ENCODE measurements at places on chromosomes 2 and 18. TPM values are rescaled to one million over a fixed set of nuclear protein-coding genes. Genes with fewer than 3 reads are reported as not detected.

GRCh38 chr18:29057703-29058102 lies 880.8 kb upstream of the CDH2 start:
- DNase-seq, result no peak

The EVX2 gene
- total RNA-seq, result not detected

DNA sequence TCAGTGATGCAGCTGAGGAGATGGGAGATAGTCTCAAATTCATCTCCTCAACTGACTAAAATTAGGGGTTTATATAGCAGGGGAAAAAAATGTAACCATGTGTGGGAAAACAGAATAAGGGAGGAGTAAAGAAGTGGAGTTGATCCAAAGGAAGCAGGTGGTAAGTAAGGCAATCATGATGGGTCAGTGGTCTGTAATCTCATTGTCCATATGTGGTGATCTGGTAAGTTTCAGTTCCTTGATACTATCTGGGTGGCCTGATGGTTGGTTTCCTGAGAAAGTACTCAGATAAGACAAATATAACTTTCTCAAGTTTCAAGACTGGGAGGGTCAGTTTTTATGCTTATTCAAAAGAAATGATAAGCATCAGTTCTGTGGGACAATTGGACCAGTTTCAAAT lies 312.3 kb upstream of the KCNJ3 start:
- DNase-seq, result no peak

GRCh38 chr18:1595195-1595594 lies 690.5 kb downstream of the ADCYAP1 start:
- DNase-seq, result no peak

DNA sequence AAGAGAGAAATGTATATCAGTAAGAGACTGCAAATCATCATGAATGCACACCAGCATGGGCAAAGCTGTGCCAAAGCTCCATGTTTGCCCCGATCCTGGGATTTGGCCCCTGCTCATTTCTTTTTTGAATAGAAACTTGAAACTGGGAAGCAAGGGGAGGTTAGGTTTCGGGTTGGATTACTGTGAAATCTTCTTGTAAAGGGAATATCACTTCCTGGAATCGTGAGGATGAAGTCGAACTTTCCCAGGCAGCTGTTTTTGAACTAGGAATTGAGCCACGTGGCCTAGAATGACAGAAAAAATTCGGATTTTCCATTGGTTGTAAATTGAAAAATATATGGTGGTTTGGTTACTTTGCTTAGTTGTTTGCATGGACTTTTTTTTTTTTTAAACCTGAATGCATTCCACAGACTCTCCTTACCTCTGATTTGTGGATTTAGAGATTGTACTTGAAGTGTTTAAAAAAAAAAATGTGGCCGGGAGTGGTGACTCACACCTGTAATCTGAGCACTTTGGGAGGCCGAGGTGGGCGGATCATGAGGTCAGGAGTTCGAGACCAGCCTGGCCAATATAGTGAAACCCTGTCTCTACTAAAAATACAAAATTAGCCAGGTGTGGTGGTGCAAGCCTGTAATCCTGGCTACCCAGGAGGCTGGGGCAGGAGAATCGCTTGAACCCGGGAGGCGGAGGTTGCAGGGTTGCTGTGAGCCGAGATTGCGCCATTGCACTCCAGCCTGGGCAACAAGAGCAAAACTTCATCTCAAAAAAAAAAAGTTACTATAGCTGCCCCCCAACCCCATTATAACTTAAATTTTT lies 32.1 kb downstream of the GRHL1 start:
- DNase-seq, result no peak

The REG3G gene
- total RNA-seq, result not detected

DNA sequence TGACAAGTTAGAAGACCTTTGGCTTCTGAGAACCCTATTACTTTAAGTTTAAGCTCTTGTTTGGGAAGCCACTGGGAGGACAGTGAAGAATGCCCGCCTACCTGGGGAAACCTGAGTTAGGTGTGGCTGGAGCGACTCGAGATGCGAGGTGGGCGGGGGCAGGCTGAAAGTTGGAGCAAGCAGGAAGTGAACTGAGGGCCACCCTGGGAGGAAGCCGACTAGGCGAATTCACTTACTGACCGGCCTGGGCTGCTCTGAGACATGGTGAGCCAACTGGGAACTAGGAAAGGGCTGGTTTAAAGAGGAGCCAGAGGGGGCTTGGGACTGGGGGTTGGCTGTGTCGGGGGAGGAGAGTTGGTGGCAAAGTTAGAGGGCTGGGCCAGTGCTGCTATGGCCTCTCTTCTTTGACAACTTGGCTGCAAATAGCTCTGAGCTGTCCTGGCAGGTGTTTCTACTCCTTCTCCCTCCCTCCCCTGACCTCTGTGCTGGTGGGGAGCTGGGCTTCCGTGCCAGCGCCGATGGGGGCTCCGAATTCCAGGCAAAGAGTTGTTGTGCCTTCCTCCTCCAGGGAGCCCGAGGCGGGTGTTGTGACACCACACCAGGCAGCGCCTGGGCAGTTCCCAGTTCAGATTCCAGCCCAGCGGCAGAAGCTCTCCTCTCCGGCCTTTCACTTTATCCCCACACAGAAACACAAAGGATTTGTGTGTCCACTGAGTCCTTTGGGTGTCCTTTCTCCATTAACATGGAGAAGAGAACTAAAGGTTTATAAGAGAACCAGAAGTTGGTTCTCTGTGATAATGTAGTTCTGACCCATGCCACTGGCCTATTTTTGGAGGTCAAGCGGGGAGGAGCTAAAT lies at the start of gene VAMP8:
Gene VAMP8 (plus strand): TSS at position 201 of the 857 bp plus-strand sequence. CDS start 61 bp downstream, at position 262.
- DNase-seq, result no peak

The CPO gene
- not detected for total RNA-seq

DNA sequence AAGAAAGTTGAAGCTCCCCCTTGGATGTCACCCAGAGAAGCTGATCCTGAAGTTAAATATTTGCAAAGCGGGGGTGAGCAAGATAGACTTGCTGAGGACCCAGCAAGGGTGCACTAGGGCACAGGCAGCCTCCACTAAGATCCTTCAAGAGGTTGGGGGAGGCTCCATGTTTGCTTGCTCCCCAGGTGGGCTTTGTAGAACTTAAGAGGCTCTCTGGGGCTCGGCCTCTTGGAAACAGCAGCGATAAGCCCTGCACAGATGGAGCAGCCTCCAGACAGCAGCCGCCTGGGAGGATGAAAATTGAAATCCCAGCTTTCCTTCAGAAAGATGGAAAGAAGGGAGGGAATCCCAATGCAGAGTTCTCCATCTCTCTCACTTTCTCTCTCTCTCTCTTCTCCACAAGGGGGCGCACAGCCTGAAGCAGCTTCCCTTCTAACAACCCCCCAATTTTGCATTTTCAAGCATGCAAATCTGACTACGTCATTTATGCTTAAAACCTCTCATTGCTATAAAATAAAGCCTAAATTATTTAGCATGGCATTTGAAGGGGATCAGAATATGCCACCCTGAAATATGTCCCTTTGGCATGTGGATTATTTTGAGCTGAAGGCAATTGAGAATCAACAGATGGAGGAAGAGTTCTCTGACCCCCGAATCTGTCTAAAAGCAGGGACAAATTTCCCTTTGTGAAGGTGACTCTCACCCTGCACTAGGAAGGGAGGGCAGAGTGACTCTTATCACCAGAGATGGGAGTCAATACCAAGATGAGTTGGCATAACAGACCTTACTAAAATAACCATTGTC lies 185.7 kb upstream of the KLHL29 start:
- DNase-seq, result no peak

- DNase-seq, result no peak
Observed at GRCh38 chr2:126345691-126346090, 310.3 kb upstream of the GYPC start.

- DNase-seq, result no peak
Observed at GRCh38 chr18:60113396-60113795, 213.6 kb downstream of the PMAIP1 start.

- DNase-seq, result no peak
Observed at GRCh38 chr2:142422769-142423168, 292.0 kb upstream of the LRP1B start.

The EFR3B gene
- 2.6 TPM for total RNA-seq

- no peak for DNase-seq
Observed at GRCh38 chr2:10460366-10460796, 12.3 kb upstream of the ODC1 start.

DNA sequence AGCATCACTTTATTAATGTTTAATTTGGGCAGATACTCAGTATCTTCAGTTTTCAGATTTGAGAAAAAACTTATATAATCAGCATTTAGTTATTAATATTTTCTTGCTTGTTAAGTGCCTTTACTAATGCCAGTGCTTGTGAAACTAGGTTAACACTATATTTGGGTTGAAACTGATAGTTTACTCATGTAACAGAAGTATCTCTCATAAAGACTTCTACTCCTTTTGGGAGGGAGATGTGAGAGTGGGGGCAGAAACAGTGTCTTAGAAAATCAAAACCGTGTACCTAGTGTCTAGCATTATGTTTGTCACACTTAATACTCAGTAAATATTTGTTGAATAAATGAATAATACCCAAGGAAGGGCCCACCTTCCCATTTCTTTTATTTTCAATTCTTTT lies 129.5 kb downstream of the MSTN start:
- no peak for DNase-seq

The ECEL1 gene
- total RNA-seq, result not detected

- no peak for DNase-seq
Observed at GRCh38 chr2:165893556-165893955, 60.0 kb downstream of the TTC21B start.

DNA sequence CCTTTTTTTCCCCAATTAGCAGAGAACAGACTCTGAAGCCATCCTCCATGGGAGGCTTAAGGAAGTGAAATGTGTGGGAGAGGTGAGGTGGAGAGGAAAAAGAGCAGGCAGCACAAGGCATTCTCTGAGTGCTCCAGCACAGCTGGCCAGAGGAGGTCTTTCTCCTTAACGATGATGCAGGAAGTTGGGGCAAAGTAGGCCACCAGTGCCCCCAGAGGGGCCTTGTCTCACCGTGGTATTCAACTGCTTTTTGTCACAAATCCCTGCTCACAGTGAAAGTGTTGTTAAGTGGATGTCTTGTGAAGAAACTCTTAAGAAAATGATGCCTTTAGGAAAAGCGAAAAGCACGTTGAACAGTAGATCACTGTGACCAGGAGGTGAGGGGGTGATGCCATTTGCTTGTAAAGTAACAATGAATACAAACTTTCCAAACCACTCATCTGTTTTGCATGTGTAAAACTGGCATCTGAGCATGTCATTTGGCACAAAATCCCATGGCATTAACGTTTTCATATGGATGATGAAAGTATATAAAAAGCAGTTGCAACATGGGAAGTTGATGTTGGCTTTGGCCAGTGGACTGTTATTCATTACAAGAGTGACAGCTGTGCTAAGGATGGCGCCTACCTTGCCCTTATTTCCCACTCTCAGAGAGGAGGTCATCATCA lies 49.2 kb upstream of the CDC42EP3 start:
- DNase-seq, result no peak

The UGT1A10 gene
- not detected for total RNA-seq

- DNase-seq, result no peak
Observed at GRCh38 chr2:164879901-164880535, 38.4 kb upstream of the COBLL1 start.

The FKBP1B gene
- 5.0 TPM for total RNA-seq

All from right atrium auricular region (tissue), 2 donors.